ENCODE measurements at places on chromosomes 13 and 19. TPM values are rescaled to one million over a fixed set of nuclear protein-coding genes. Genes with fewer than 3 reads are reported as not detected.

Gene ZNF57
- 8.3 TPM for total RNA-seq

Gene TEX29
- total RNA-seq, result not detected

Gene POP4
- 61.2 TPM for total RNA-seq

GRCh38 chr19:38148337-38148736 is 75.7 kb downstream of the DPF1 start:
- H3K36me3 ChIP-seq, result no peaks in the 10 kb centered on the region

DNA sequence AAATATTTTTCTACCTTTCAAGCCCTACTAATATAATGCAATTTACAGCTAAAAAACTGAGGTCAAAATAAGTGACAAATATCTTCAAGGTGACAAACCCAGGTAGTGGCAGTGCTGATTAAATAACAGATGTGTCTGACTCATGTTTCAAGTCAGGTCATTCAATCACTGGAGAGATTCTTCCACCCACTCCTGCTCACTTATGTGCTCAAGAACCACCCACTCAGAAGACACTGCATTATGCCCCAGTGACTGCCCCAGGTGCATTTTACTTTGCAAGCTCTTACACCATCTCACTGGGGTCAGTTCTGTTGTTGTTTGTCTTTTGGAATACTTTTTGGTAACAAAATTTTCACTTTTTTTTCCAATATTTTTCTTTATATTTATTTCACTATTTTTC is 2.2 kb downstream of the ZNF100 start:
- H3K27me3 ChIP-seq, result no peaks in the 10 kb centered on the region
- H3K27ac ChIP-seq, result no peak overlapping the region
- DNase-seq, result peak; percentile 2

All from HCT116 (cell line).